ENCODE measurements at places on chromosomes 5 and 9. TPM values are rescaled to one million over a fixed set of nuclear protein-coding genes. Genes with fewer than 3 reads are reported as not detected.

The PCDHGA7 gene
- 23.8 TPM for total RNA-seq

The CCDC192 gene
- total RNA-seq: not detected

The IFNW1 gene
- total RNA-seq: not detected

The SPAG8 gene
- total RNA-seq: 4.1 TPM

The RAB3C gene
- total RNA-seq: 39.8 TPM

The PCDHA1 gene
- 9.1 TPM for total RNA-seq

The SLC25A51 gene
- 108 TPM for total RNA-seq

The HEMGN gene
- total RNA-seq: 0.94 TPM

The KIAA1958 gene
- total RNA-seq: 31.6 TPM

The ROPN1L gene
- 2.2 TPM for total RNA-seq

The SPDL1 gene
- 25.7 TPM for total RNA-seq

The CDX1 gene
- total RNA-seq: not detected

The PTGER4 gene
- total RNA-seq: 1.6 TPM

The EGFLAM gene
- total RNA-seq: 1.3 TPM

The KCNV2 gene
- not detected for total RNA-seq

The MRPL22 gene
- total RNA-seq: 19.4 TPM

The TCOF1 gene
- total RNA-seq: 24.7 TPM

The F2RL1 gene
- 0.94 TPM for total RNA-seq

The DIRAS2 gene
- 28.5 TPM for total RNA-seq

The PCDHGA10 gene
- total RNA-seq: 36.3 TPM

The CSNK1G3 gene
- total RNA-seq: 142 TPM

The SLC2A6 gene
- 17.2 TPM for total RNA-seq

The MEIKIN gene
- total RNA-seq: not detected

Measured in parietal lobe (tissue), 2 donors.